ENCODE measurements at places on chromosomes 16 and 17.

DNA sequence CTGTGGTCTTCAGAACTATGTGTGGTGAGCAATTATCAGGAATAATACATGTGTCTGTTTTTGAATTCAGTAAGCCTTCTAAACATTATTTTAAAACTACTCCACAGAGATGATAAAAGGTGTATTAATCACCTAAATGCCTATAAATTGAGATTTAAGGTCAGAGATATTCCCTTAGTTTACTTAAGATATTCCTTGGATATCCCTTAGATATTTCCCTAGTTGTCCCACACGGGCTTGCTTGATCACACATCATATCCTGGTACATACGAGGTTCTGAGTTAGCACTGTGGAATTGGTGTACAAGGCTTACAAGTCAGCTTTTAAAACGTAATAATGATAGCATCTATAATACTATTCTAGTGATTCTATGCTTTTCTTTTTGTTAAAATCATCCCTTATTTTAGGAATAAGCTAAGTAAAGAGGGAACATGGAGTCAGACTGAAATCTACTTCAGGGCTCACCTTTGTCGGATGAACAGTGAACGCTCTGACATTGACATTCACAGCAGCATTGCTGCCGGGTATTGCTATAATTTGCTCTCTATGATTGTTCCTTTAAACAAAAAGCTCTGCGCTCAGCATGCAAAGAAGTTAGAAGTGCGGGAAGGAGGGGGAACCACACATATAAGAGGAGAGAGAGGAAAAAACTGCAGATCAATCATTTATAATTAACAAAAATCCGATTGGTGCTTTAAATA lies 136.5 kb downstream of the SKAP1 start:
- no peak for DNase-seq

GRCh38 chr17:69050999-69051775 lies 9.5 kb downstream of the ABCA9 start:
- DNase-seq: no peak

DNA sequence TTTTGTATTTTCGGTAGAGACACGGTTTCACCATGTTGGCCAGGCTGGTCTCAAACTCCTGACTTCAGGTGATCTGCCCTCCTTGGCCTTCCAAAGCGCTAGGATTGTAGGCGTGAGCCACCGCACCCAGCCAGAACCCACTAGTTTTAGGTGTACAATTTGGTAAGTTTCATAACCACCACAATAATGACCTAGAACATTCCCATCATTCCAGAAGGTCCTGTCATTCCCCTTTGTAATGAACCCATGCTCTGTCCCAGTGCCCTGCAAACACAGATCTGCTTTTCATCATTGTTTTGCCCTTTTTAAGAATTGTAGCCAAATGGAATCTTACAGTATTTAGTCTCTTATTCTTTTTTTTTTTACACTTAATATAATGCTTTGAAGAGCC lies 35.6 kb upstream of the IRF8 start:
- DNase-seq: no peak

DNA sequence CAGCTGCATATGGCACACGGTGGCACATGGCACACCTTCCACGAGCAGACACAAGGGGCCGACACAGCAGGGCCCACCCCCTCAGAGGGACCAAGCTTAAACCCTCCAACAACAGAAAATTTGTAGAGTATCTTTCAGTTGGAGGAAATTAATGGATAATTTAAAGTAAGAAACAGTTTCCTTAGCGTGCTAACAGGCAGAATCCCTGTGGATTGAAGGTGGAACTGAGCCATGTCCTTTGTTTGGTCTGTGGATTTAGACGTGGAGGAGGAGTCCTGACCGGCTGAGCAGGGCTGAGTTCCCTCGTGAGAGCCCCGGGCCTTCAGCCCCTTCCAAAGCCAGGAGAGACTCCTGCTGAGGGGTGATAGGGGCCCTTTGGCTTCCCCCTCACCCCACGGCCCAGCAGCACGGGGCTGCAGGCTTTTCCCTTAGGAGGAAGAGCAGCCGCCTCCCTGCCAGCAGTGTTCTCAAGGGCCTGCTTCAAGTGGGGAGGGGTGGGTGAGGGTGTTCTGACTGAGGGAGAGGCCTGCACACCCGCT lies 1.4 kb upstream of the CYB561 start:
- no peak for DNase-seq

GRCh38 chr17:34633351-34633750 lies 54.0 kb downstream of the TMEM132E start:
- no peak for DNase-seq

GRCh38 chr17:46783031-46783593 lies 35.4 kb downstream of the WNT3 start:
- DNase-seq: no peak

- DNase-seq: no peak
These were observed 64.5 kb downstream of the RAI1 start for GRCh38 chr17:17745476-17746455.

DNA sequence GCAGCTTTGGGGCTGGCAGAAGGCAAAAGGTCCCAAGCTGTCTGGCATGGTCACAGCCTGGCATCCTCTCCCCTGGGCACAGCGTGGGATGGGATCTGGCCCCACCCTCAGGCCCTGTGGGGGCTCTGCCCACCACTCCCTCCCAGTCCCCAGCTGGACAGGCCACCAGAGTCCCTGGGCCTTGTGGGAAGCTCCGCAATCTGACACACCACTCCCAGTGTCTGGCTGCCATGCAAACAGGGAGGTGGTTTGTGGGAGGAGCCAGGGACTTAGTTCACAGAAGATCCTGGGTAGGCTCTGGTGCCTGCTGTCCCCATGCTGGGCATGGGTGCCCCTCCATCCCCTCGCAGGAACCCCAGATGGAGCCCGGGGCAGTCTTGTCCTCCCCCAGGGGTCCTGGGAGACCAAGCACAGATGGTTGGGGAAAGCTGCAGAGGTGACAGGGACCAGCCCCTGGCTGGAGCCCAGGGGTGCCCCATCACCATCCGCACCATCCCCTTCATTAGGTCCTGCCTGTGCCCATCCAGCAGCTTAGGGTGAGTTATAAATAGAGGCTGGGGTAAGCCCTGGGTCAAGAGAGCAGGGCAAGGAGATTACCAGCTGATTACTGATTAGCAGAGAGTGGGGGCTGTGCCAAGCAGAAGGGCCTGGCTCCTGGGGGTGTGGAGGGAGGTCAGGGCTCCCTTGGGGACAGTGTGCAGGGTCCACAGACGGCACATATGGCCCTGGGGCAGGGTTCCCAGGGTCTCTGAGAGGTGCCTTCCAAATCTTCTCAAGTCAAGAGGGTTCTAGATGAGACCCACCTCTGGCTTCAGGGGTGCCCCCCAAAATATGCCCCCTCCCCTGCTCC lies 6.2 kb downstream of the FSCN2 start:
- DNase-seq: no peak

GRCh38 chr16:82633964-82634600 lies 7.3 kb downstream of the CDH13 start:
- no peak for DNase-seq

DNA sequence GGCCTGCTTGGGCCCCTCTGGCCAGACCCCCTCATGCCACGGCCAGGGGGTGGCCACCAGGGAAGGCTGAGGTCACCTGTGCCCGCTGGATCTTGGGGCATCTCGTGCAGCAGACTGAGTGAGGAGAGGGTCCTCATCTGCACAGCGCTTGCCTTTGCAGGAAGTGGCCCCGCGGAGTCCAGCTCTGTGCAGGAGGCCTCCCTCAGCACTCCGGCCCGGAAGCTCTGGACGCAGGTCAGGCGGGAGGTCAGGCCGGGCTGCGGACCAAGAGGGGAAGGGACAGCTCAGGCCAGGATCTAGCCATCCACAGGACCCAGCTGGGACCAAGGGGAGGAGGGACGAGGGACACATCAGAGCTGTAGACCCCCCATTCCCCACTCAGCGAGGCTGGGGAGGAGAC lies 72.4 kb downstream of the LITAF start:
- DNase-seq: no peak

DNA sequence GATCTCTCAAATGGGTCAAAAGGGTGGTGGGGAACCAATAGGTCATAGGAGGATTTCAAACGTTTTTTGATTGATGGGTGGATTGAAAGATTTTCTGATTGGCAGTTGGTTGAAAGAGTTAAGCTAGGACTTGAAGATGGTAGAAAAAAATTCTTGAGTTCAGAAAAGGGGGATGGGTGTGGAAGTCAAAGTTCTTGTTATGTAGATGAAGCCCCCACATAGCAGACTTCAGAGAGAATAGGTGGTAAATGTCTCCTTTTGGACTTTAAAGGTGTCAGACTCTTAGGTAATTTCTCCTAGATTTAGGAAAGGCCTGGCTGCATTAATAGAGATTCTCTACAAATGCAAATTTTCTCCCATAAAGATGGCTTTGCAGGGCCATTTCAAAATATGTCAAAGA lies 163.3 kb downstream of the HS3ST4 start:
- no peak for DNase-seq

- DNase-seq: peak; percentile 49
These were observed 518.5 kb upstream of the EEF2KMT start for GRCh38 chr16:5615868-5616642.

- DNase-seq: no peak
These were observed 91.1 kb downstream of the SSH2 start for GRCh38 chr17:29838961-29839360.

DNA sequence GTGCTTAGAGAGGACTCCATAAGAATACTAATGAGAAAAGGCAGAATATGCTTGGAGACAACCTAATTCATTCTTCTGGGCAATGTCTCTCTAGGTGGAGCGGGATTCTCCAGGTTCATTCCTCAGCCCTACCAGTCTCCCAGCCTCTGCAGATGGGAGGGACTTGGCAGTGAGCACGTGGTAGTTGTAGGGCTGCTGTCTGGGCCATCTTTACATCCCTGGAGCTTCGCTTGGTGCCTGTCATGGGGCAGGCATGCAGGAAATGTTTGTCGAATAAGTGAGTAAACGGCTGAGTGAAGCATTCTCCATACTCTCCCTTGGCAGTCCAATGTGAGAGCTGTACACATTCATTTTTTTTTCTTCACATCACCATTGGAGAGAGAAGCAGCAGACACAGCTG lies 387.5 kb downstream of the UTP18 start:
- DNase-seq: no peak

GRCh38 chr16:29862383-29862883 lies 593 bp downstream of the CDIPT start:
- peak; percentile 45 for DNase-seq

DNA sequence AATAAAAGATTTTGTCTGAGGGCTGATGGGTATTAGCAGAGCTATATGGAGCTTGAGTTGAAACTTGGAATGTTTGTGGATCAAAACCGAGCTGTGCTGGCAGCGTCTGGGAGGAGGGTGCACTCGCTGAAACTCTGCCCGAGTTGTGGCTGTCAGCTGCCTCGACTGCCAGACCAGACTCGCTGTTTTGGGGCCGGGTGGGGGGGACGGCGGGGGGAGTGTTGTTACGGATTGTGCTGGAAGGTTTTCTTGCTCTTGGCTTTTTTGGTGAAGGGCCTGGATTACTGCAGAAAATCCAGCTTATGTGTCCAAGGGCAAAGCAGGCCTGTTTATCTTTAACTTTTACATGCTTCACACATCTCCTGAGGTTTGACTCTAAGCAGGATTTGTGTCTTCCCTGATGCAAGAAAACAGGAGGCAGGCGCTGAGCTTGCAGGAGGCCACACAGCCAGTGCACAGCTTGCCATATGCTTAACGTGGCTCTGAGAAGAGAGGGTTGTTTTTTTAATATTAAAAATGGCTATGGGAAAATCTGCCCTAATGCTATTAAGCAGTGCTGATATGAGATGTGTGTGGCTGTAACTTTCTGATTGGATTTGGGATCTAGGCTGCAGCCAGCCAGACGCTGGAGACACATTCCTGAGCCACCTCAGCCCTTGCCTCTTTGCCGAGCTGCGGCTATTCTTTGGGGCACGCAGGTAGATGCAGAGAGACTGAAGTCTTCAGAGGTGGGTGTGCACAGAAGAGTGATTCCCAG lies 20.5 kb upstream of the RPTOR start:
- no peak for DNase-seq

GRCh38 chr17:55434721-55435120 lies 13.1 kb upstream of the MMD start:
- DNase-seq: no peak

- DNase-seq: no peak
These were observed 40.9 kb downstream of the RFFL start for GRCh38 chr17:35022536-35023063.

GRCh38 chr17:73007407-73007806 lies 85.1 kb downstream of the SLC39A11 start:
- no peak for DNase-seq
